ENCODE measurements at places on chromosomes 3 and 15. TPM values are rescaled to one million over a fixed set of nuclear protein-coding genes. Genes with fewer than 3 reads are reported as not detected.

Gene CFAP92
- total RNA-seq = 0.13 TPM

Gene PRKCI
- total RNA-seq = 37.4 TPM

Gene ISLR2
- total RNA-seq = not detected

Gene KCNAB1
- total RNA-seq = not detected

Gene CACNA1D
- total RNA-seq = 17.1 TPM

Gene CRTAP
- 36.0 TPM for total RNA-seq

Gene DOCK3
- total RNA-seq = not detected

Gene PLA2G4E
- not detected for total RNA-seq

Gene SSUH2
- 0.10 TPM for total RNA-seq

Gene C2CD4A
- 0.10 TPM for total RNA-seq

Gene TNFSF10
- total RNA-seq = 14.8 TPM

GRCh38 chr3:58608648-58609047 lies 31.5 kb upstream of the FAM107A start:
- no peak for DNase-seq

DNA sequence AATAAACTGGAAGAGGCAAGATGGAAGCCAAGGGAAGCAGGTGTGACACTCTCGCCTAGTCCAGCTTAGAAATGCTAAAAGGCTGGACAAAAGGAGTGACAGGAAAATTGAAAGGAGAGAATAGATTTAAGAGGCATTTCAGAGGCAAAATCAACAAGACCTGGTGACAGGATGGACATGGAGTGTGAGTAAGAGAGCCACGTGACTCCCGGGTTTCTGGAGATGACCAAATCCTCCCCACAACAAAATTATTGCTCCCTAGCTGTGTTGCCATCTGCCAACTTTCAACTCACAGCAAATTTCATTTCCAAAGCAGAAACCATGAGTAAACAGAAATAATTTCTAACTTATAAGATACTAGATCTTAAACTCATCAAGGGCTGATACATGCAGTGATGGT lies 52.6 kb downstream of the MTHFS start:
- DNase-seq = no peak

DNA sequence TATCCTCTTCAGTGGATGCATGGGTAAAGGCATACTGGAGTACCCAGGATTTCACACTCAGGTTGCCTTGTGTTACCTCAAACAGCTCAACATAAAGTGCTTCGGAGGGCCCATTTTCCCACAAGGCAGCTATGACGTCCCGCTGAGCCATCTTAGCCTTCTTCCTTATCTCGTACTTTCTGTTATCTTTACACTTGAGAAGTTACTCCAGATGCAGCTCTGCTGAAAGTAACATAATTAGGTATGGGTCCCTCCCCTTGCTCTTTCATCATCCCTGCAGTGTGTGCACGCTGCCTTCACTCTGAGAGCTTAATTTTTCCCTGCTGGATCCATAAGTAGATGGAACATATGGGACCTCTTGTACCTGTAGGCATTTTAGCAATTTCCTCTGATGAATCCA lies 410.3 kb downstream of the AGBL1 start:
- no peak for DNase-seq

- no peak for DNase-seq
These were observed 6.9 kb downstream of the IFT122 start for GRCh38 chr3:129446926-129447325.

DNA sequence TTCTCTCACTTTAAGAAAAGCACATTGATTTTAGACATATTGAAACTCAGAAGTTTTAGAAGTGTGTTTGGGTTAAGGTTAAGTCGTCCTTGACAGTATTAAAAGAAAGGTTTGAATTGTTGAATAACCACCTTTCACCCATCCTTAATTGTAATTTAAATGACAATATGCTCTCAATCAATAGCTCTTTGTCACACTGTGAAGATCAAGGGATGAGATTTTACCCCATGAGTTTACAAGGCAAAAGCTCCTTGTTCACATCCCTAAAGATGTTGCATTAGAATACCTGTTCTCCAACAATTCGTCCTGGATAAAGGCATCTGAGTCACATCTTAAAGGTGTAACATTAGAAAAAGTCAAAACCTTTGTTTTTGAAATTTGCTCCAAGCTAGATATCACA lies 220.4 kb upstream of the MDFIC2 start:
- DNase-seq = no peak

- DNase-seq = no peak
These were observed 17.7 kb downstream of the MUC20 start for GRCh38 chr3:195738274-195739044.

- DNase-seq = no peak
These were observed 31.1 kb upstream of the BLOC1S6 start for GRCh38 chr15:45555934-45556608.

DNA sequence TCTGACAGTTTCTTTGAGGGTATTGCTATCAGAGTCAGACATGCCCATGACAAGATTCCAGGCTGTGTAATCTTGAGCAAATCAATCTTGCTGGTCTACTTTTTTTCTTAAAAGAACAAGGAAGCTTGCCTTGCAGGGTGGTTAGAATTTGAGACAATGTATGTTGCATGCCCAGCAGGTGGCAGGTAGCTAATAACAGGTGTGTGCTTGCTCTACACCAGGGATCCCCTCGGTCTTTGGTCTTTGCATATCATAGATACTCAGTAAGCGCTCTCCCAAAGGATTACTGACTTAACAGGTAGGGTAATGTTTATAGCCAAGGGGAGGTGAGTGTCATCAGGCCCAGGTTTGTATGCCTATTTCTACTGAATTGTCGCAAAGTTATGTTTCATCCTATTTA lies 37.3 kb downstream of the CACNA1D start:
- peak; percentile 49 for DNase-seq

DNA sequence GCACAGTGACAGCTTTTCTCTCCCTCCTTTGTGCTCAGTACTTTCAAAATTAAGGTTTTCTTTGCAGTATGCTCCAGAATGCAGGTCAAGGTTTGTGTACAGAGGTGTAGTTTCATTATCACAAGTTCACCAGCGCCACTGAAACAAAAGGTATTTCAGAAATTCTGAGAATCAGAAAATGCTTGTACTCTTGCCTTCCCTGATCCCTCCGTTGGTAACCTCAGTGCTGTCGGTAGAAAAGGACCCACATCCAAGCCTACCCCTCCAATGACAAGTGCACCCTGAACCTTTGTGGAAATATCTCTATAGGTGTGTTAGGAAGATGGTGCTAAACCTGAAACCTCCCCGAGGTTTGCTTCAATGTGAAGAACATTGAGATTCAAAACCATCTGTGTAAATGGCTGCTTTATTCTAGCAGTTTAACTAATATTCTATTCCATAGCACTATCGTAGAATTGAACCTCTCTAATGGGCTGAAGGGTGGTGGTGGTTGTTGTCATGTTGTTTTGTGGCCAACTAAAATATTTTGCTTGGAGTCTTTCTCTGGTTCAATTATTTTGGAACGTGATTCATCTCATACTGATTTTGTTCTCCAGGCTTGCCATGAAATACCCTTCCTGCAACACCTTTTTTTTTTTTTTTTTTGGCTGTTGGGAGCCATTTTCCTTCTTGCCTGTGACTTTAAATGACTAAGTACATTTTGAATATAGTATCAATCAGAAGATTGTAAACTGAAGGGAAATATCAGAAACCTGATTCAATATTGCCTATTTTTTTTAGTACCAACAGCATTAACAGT lies 20.7 kb downstream of the ZBTB38 start:
- DNase-seq = no peak

DNA sequence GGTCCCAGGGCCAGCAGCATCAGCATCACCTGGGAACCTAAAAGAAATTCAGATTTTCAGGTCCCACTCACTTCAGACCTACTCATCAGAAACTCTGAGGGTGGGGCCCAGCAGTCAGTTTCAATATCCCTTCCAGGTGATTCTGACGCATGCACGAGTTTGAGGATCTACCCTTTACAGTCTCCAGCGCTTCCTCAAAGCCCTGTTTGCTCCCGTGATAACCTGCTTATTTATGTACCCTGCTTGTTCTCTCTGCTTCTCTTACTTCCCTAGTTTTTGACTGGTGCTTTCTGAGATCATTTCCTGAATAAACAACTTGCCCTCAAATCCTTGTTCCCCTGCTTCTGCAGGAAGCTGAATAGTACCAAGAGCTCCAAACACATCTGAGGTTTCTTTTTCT lies 245.3 kb downstream of the ZNF621 start:
- DNase-seq = no peak

DNA sequence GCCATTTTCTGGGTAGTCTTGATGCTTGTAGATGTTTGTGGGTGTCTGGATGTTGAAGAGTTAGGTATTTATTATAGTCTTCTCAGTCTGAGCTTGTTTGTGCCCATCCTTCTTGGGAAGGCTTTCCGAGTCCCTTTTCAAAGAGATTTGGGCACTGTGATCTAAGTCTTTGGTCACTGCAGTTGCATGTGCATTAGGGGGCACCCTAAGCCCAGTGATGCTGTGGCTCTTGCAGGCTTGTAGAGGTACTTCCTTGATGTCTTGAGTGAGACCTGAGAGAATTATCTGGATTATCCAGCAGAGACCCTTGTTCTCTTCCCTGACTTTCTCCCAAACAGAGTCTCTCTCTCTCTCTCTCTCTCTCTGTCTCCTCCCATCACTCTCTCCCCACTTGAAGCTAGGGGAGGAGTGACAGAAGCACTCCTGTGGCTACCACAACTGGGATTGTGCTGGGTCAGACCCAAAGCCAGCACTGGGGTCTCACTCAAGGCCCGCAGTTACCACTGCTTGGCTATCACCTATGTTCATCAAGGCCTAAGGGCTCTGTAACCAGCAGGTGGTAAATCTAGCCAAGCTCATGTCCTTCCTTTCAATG lies 68.5 kb downstream of the TMCO5A start:
- DNase-seq = peak; percentile 81

GRCh38 chr3:191051037-191051436 lies 148.0 kb upstream of the OSTN start:
- DNase-seq = peak; percentile 58

DNA sequence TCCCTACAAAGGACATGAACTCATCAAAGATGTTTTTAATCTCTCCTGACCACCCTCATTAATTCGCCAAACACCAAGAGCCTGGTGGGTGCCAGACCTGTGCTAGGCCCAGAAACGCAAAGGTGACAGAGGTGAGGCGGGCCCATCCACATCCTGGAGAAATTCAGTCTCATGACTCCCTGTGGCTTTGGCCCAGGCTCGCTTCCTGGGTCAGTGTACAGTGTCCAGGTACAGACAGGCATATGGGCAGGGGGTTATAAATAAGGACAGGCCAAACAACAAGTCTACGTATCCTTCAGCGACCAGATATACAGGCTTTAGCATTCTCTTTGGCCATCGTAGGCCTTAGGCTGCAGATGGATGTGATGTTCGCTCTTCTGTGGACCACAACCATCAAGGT lies 945 bp upstream of the PLA2G4F start:
- no peak for DNase-seq

GRCh38 chr15:85795337-85796305 lies 896 bp upstream of the KLHL25 start:
- DNase-seq = no peak

- DNase-seq = no peak
These were observed 229.5 kb downstream of the SHQ1 start for GRCh38 chr3:72618739-72619138.

DNA sequence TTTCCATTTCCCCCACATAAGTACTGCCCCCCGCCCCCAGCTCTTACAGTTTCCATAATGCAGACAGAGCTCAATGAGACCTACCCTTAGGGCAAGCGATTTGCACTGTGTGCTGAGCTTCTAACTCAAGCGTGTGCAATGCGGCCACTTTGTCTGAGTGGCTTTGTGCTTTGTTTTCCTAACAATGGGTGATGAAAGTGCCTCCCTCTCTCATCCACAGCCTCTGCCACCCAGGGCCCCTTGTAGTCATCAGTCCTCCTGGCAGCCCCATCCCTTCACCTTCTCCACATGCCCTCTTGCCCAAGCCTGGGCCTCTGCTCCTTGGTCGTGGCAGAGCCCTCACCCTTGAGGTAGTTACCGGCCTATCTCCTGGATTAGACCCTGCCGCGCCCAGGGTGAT lies 17.2 kb downstream of the DAPK2 start:
- DNase-seq = no peak

GRCh38 chr3:107413264-107413663 lies 36.0 kb downstream of the CCDC54 start:
- no peak for DNase-seq

- peak; percentile 21 for DNase-seq
These were observed 9.2 kb downstream of the NFKBIZ start for GRCh38 chr3:101858464-101859030.

- DNase-seq = no peak
These were observed 350.5 kb upstream of the TBL1XR1 start for GRCh38 chr3:177547711-177548350.

All from HT-29 (cell line).